ENCODE measurements at places on chromosomes 4 and X.

DNA sequence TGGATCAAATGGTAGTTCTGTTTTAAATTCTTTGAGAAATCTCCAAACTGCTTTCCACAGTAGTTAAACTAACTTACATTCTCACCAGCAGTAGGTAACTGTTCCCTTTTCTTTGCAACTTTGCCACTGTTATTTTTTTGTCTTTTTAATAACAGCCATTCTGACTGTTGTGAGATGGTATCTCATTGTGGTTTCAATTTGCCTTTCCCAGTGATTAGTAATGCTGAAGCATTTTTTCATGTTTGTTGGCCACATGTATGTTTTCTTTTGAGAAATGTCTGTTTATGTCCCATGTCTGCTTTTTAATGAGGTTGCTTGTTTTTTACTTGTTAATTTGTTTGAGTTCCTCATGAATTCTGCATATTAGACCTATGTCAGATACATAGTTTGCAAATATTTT is 198.8 kb downstream of the RAB28 start:
- no peak for DNase-seq

GRCh38 chrX:19560611-19561010 is 45.3 kb upstream of the MAP3K15 start:
- no peak for DNase-seq

DNA sequence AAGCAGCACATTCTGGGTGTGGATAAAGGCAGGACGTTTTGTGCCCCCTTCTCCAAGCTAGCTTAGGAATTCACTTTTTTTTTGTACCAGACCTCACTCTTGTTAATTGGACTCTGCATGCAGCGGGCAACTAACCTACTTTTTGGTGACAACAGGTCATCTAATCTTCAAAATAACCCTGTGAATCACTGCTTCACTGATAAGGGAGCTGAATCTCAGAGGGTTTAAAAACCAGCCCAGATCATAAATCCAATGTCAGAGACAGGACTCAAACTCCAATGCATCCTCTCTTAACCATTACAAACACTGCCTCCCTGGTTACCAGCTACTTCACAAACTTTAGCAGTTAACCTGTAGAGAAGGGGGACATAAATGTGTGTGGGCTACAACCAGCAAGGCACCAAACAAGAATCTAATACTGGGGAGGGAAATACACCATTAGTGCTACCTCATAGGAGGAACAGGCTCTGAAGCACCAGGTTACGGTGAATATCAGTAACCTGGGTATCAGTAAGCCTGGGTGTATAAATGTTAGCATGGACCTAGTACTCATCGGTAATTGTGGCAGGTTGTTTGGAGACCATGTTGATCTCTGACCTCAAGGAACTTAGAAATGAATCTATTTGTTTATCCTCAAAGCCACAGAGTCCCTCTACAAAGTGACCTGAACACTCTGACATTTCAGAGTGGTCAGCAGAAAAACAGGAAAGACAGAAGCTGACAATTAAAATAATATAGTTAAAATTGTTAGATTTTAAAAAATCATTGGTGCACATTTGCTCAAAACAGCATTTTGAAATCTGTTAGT is 2.6 kb downstream of the TIFA start:
- no peak for DNase-seq

- no peak for DNase-seq
Observed at GRCh38 chr4:76256032-76256431, 4.5 kb downstream of the FAM47E start.

GRCh38 chr4:83644677-83645659 is 109.1 kb downstream of the GPAT3 start:
- peak; percentile 6 for DNase-seq
